ENCODE measurements at places on chromosomes 6 and 20.
A peak's percentile ranks its signal among the peaks of the same experiment; 100 is the strongest.

- DNase-seq: no peak
Measured at GRCh38 chr20:13259921-13260320, 38.8 kb downstream of the ISM1 start.

GRCh38 chr6:118709859-118710350 is 58.5 kb upstream of the CEP85L start:
- DNase-seq: peak; percentile 93

DNA sequence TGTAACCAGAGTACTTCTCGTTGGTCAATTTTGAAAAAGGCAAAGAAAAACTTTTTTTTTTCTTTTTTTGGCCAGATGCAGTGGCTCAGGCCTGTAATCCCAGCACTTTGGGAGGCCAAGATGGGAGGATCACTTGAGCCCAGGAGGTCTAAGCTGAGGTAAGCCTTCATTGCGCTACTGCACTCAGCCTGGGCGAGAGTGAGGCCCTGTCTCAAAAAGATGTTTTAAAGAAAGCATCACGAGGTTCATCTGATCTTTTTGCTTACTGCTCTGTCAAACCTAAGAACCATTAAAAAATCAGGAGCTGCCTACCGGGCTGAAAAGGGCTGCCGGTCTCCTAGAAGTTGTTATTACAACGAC is 607 bp downstream of the LYRM2 start:
- no peak for DNase-seq

- DNase-seq: no peak
Measured at GRCh38 chr20:12237772-12238171, 320.1 kb downstream of the BTBD3 start.

- no peak for DNase-seq
Measured at GRCh38 chr20:35240811-35241293, 14.4 kb downstream of the MMP24 start.

DNA sequence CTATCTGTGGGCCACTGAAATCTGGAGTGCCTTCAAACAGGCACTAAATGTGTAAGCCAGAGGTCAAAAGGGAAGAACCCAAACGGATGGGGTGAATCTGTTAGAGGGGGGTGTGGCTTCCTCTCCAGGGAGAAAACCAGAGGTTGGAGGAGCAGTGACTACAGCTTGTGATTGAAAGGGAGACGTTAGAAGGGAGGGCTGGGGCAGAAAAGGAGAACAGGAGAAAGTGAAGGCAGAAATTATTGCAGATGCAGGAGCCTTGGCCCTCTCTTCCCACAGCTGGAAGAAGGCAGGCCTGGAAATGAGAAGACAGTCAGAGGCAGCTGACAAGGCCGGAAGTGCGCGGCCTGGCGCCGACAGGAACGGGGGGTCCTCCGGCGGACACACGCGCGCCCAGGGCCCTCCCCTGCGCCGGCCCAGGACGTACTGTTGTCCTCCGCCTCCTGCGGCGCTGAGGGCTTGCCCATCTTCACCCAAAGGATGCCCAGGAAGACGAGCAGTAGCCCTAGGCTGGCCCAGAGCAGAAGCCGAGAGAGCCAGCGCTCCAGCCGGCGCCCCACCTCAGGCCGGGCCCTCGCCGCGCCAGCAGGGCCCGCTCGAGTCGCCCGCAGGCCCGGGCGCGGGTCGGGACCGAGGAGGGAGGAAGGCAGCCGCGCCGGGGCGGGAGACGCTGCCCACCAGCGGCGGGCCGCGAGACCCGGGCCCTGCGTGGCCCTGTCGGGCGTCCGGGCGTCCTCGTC is 806 bp downstream of the LEMD2 start:
- DNase-seq: peak; percentile 90

DNA sequence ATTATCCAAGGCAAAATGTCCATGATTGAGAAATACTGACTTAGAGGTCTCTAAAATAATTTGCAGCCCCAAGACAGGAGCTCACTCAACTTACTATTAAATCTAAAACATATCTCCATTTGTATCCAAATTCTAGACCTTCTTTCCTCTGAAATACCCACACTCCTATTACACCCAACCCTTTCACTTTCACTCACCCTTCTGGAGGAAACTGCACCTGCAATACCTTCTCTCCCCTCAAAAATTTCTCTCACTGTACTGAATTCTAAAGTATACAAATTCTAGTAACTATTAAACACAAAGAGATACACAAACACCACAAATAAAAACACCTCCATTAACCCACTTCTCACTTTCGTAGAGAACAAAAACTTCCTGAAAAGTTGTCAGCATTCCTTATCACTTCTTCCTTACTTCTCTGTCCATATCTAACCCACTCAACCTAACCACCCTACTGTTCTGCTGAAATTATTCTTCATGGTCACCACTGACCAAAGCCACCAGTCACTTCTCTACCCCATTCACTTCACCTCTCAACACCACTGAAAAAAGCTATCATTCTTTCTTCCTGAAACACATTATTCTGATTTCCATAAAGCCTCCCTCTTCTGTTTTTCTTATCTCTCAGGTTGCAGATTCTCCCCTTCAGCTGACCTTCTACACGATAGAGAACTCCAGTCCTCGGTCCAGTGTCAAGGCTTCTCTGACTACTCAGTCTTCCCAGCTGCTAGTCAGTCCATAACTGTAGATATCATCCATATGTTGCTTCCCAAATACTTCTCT is 12.0 kb downstream of the LMBRD1 start:
- DNase-seq: no peak
